ENCODE measurements at places on chromosomes 3 and 15.

GRCh38 chr15:52803467-52804306, 13.6 kb upstream of the ONECUT1 start:
- DNase-seq: no peak

- no peak for DNase-seq
These were observed 545.5 kb downstream of the NTRK3 start for GRCh38 chr15:87711026-87711425.

DNA sequence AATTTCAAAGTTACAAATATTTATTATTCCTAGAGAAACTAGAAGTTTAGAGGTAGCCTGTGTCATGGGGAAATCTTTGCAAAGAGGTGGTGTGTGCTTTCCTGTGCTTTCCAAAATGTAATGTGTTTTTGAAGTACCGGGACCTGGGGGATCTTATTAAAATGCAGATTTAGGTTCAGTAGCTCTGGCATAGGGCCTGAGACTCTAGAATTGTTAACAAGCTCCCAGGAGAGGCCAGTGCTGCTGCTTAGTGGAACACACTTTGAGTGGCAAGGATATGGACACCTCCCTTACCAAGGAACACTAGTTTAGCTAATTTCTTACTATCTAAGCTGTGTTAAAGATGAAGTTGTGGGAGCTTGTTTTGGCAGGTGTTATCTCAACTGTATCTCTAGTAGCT, 428.9 kb downstream of the VGLL3 start:
- DNase-seq: no peak

GRCh38 chr3:167892205-167892604, 156.7 kb downstream of the SERPINI1 start:
- no peak for DNase-seq

DNA sequence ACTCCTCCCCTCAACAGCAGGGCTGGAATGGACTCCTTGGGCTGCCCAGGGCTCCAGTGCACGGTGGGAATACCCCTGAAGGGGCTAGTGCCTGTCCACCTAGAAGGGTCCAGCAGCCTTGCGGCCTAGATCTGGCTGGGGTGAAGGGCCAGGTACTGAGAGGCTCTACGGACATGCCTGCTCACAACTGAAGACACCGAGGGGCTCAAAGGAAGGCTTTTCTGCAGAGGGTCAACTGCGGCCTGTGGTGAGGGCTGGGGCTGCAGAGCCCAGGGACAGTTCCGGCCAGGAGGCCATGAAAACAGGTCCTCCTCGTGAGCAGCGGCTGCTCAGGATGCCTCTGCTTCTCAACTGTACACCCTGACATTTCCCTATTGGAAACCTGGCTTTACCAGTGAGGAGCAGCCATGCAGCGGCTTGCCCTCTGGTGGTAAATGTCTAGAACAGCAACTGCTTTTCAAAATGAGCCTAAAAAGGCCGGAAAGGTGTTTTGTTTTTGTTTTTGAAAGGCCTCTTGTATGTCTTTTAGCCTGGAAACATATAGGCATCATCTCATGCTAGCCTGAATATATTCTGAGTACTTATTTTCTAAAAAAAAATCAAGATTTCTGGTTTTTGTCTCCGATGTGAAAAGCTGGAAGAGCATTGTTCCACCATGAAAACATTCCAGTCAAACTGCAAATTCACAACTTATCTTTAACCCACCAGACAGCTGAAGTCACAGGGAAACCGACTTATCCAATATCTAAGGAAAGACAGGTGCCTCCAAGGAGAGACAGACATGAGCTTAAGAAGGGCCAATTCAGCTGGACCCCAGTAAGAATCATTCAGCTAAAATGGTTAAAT, 163.4 kb downstream of the KLF13 start:
- DNase-seq: no peak

DNA sequence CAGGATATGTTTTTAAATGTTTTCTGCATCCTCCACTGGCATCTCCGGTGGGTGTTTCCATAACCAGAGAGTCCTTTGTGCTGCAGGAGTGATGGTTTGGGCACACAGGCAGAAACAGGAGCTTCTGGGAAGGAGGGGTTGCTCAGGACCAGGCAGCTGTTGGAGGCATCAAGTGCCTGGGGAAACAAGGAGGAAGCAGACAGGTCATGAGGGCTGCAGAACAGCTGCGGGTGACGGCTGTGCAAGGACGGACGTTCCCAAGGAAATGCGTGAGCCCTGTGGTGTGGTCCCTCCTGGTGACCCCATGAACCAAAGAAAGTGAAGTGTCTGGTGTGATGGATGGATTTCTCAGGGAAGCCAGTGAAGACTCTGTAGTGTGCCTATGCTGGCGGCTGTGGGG, 61.2 kb upstream of the TNFAIP8L3 start:
- no peak for DNase-seq

DNA sequence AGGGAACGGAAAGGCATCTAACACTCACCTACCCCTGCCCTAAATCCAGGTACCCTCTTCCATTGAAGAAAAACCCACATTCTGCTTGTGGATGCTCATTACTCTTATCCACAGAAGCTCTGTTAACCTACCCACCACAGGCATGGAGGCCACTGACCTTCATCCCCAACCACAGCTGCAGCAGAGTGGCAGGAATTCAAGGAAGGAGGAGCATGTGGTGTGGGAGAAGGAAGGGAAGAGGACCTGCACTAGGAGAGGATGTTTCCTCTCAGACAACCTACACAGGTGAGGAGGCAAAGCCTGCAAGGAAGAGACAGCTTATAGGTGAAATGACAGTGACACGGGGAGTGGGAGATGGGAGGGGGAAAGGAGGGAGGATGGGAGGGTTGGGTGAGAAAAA, 192.5 kb upstream of the TSC22D2 start:
- no peak for DNase-seq

DNA sequence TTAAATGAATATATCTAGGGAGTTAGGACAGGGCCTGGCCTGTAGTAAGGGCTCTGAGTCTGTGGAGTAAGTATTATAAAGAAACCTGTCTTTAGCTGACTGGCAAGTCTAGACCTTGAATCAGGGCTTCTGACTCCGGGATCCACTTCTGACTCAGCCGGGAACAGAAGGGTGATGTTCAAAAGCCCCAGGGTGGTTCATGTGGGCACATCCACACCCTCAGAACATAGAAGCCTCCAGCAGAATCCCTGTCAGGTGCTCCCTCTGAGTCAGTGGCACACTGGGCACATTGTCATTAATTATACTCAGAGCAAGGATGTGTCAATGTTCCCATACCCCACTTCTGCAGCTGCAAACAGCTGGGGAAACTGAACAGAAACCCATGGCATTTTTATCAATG, 26.7 kb upstream of the SNRK start:
- no peak for DNase-seq

DNA sequence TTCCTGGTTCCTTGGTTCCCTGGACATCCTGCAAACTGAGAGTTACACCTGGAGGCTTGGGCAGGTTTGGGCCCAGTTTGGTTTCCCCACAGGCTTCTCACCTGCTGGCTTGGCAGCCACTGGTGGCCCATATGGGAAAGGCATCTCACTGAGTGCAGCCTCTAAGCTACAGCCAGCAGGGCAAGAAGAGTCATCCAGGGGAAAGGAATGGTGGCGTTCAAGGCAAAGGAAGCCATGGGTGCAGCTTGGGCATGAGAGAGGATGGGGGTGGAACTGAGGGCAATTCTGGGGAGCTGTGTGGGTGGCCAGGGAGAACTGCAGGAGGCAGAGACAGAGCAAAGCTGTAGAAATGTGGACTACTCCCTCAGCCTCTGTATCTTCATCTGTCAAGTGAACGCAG, 106.4 kb downstream of the EPHB1 start:
- no peak for DNase-seq

DNA sequence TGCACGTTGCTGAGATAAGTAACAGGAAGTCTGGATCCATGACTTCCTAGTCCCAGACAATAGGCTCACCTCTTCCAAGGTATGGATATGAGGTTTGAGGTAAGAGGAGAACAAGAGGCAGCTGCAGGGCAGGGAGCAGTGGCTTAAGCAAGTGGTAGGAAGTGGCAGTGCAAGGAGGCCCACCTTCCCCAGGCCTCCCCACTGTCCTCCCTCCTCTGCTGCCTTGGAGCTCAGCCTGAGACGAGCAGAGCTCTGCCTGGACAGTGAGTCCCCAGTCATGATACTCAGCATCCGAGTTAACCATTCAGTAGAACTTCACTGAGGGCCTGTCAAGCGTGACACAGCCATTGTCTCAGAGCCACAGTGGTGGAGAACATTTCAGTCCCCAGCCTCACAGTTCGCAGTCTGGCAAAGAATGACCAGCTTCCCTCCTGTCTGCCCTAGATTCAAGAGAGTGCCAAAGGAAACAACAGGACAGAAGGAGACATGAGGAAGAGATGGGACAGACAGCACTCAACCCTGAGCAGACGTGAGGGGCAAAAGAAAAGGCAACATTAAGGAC, 41.4 kb upstream of the BOC start:
- no peak for DNase-seq

DNA sequence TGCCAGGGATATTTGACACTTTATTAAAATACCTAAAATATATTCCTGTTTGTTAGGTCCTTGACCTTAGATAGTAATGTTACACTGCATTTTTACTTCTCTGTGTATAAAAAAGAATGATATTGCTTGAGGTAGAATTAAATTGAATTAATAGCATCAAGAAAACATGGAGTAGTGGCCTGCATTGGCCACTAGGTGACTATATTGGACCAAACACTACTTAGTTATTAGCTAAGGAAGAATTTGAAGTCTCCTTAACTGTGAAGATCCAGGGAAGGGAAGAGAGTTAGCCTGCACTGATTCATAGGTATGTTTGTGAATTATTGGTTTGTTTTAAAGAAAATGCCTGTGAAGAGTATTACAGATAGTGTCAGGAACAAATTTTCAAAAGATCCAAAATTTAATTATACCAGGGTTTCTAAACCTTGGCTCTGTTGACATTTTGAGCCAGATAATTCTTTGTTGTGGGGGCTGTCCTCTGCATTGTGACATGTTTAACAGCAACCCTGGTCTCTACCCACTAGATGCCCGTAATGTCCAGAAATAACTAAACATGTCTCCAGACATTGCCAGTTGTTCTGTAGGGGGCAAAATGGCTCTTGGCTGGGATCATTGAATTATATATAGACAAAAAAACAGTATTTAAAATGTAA, 103.6 kb upstream of the THSD4 start:
- no peak for DNase-seq

DNA sequence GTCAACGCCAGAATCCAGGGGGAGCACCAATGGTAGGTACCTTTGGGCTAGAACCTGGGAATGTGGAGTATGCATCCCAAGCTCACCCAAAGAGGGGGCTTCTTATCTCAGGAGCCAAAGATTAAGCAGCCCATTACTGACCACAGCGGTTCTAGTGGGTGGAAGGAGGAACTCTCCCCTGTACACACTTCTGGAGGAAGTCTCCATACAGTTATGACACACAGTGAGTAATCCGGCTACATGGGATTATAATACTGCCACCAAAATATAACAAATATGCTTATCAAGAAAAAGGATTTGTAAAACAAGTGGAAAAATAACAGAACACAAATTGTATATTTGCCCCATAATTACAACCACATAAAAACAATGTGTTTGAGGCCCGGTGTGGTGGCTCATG, 8.4 kb downstream of the MYO1E start:
- DNase-seq: no peak

- DNase-seq: no peak
These were observed 23.1 kb upstream of the CMC1 start for GRCh38 chr3:28218071-28218916.

- DNase-seq: no peak
These were observed 11.6 kb downstream of the THBS1 start for GRCh38 chr15:39592500-39592899.

GRCh38 chr3:10647376-10647775, 142.0 kb upstream of the ATP2B2 start:
- DNase-seq: no peak

- DNase-seq: no peak
These were observed 345.1 kb downstream of the FEZF2 start for GRCh38 chr3:62028236-62028635.

Data from activated T-helper 1 cell treated with Interleukin-2 at 50 U/mL for 16 hours (primary cell).